ENCODE measurements at places on chromosomes 3 and 15.

DNA sequence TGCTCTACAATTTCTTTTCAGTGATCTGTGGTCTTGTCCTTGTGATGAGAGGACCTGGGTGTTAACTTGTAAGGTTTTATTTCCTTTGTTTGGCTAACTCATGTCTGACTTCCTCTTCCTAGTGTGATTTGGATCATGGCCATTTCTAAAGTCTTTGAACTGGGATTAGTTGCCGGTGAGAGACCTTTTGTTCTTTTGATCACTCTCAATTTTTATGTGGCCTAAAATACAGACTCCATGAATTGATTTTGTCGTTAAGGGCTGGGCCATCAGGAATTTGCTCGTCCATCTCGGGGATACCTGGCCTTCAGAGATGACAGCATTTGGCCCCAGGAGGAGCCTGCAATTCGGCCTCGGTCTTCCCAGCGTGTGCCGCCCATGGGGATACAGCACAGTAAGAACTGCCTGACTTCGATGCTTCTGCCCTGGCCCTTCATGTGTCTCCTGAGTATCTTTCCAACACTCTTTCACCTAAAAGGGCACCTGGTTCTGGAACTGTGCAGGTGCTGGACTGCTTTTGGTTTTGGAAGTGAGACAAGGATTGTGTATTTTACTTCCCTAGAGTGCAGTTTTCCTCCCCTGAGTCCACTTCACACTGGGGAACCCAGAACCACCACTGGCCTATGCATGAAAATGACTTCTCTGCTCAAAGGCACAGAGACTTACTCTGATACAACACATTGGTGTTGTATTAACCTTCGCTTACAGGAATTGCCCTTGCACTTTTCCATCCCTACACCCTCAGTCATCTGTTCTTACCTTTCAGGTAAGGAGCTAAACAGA, 13.1 kb upstream of the LRRC2 start:
- no peak for DNase-seq

DNA sequence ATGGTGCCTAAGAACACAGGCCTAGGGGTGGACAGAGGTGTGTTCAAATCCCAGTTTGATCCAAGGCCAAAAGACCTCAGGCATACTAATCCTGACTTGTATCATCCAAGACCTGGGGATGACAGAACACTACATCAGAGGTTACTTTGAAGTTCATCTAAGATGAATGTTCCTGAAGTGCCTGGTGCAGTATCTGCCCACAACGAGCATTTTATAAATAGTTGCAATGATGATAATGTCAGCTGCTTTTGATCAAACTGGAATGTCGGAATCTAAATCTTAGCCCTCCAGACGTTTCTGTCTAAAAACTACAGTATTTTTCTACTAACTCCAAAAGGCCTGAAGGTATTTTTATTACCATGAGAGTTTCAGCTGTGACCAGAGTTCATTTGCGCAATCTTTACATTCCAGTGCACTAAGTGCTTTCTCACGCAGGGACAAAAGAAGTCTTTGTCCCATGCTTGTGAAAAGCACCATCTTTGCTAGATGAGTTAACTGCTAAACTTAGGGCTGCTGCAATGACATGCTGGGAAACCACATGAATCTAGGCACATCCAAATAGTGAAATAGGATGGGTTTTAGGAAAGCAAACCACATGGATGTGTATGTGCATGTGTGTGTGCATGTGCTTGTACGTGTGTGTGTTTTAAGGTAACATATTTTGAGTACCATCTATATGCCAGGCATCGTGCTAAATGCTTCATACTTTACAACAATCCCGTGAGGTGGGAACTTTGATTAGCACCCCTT, 18.1 kb downstream of the ANXA2 start:
- DNase-seq: no peak

GRCh38 chr15:36903922-36904556, 196.3 kb downstream of the MEIS2 start:
- DNase-seq: no peak

- no peak for DNase-seq
Observed at GRCh38 chr15:49751751-49752150, 130.9 kb downstream of the DTWD1 start.

- no peak for DNase-seq
Observed at GRCh38 chr3:136818191-136818768, 646 bp upstream of the SLC35G2 start.

- peak; percentile 55 for DNase-seq
Observed at GRCh38 chr15:31236184-31237042, 90.2 kb upstream of the KLF13 start.

DNA sequence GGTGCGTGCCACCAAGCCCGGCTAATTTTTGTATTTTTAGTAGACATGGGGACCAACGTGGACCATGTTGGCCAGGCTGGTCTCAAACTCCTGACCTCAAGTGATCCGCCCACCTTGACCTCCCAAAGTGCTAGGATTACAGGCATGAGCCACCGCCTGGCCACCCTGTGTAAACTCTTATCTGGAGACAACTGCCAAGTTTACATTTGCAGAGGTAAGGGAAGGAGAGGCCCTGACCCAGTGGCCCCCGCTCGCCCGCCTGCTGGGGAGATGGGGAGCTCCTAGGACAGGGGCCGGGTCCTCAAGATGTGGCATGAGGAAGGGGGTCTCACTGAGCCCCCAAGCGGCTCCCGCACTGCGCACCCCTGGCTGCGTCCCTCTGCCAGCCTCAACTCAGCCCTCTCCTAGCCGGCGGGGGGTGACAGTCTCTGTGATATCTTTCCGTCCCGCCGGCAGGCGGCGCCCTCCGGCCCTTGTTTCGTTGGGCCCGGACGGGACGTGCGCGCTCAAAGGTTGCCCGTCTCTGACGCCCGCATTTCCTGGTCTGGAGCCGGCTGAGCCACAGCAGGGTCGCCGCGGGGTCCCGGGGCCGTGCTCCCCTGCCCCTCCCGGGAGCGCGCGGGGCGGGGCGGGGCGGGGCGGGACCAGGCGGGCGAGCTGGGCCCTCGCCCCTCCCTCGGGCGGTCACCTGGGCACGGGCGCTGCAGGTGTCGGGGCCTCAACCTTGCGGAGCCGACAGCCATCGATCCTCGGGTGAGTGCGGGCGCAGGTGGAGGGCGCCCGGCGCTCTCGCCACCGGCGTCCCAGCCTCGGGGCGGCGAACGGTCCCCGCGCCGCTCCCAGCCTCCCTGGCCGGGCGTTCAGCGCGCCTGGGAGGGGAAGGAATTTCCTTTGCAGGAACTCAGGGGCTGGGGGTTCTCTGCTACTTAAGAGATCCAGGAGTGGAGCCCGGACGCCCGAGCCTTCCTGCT, at the start of gene GPR160:
TSS of gene GPR160 (plus strand) at position 533 of the 971 bp plus-strand sequence. CDS start 45,978 bp downstream, outside the sequence.
- no peak for DNase-seq

DNA sequence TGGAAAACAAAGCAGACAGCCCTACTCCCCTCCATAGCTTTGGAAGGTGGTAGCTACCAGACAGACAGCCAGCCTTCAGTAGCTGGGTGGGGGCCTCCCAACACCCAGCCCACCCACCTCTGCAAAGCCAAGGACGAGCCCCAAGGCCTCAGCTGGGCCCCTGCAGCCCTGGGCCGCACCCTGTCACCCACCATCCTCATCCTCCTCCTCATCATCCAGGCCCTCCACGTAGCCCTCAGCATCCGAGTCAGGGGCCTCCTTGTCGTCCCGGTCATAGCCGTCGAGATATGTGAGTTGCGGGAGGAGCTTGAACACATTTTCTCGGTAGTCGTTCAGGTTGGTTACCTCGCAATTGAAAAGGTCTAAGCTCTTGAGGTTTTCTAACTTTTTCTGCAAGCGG, 36.5 kb downstream of the ANP32A start:
- DNase-seq: no peak

GRCh38 chr15:75779504-75779903, 63.7 kb upstream of the UBE2Q2 start:
- no peak for DNase-seq

GRCh38 chr3:169379496-169380090, 283.9 kb downstream of the MECOM start:
- no peak for DNase-seq

- no peak for DNase-seq
Observed at GRCh38 chr15:79496838-79497237, 64.7 kb downstream of the MINAR1 start.

GRCh38 chr3:66625505-66626216, 124.8 kb upstream of the LRIG1 start:
- DNase-seq: peak; percentile 20

GRCh38 chr3:51559411-51559888, 20.9 kb downstream of the RAD54L2 start:
- DNase-seq: peak; percentile 78

- DNase-seq: no peak
Observed at GRCh38 chr3:160400030-160400701, 716 bp downstream of the SMC4 start.

- DNase-seq: no peak
Observed at GRCh38 chr15:39079296-39079847, 501.5 kb upstream of the THBS1 start.

GRCh38 chr3:174524203-174524602, 334.9 kb upstream of the NAALADL2 start:
- DNase-seq: no peak

DNA sequence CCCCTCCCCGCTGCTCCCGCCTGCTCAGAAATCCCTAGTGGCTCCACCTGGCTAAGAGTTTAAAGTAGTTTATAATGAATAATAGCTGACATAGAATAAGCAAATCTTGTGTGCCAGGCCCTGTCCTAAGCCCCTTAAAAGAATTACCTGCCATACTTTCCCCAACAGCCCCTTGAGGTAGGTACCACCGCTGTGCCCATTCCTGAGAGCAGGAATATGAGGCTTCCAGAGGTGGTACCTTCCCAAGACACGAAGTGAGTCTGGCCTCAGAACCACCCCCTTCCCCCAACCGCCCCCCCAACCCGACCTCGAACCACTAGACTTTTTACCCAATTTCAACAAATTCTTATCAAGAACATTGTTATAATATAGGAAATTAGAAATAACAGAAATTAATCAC, 1.2 kb downstream of the ABHD6 start:
- DNase-seq: no peak

GRCh38 chr15:51251556-51251955, 86.8 kb downstream of the CYP19A1 start:
- no peak for DNase-seq

GRCh38 chr3:115648559-115648958, 25.2 kb downstream of the GAP43 start:
- no peak for DNase-seq

DNA sequence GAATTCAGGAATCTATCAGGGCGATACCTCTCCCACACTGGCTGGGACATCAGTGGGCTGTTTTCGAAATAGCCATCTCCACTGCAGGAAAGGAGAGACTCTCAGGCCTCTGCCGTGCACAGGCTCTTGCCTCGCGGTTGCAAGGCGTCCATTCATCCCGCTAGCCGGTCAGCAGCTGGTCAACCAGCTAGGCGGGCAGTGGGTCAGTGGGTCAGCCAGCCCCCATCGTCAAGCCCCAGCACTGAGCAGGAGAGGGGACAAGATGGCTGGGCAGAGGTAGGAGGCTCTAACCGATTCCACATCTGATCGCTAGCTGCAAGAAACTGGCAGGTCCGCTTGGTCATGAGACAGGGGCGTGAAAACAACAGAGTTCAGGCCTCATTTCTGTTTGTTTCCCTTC, 45.1 kb downstream of the MUC4 start:
- DNase-seq: no peak

DNA sequence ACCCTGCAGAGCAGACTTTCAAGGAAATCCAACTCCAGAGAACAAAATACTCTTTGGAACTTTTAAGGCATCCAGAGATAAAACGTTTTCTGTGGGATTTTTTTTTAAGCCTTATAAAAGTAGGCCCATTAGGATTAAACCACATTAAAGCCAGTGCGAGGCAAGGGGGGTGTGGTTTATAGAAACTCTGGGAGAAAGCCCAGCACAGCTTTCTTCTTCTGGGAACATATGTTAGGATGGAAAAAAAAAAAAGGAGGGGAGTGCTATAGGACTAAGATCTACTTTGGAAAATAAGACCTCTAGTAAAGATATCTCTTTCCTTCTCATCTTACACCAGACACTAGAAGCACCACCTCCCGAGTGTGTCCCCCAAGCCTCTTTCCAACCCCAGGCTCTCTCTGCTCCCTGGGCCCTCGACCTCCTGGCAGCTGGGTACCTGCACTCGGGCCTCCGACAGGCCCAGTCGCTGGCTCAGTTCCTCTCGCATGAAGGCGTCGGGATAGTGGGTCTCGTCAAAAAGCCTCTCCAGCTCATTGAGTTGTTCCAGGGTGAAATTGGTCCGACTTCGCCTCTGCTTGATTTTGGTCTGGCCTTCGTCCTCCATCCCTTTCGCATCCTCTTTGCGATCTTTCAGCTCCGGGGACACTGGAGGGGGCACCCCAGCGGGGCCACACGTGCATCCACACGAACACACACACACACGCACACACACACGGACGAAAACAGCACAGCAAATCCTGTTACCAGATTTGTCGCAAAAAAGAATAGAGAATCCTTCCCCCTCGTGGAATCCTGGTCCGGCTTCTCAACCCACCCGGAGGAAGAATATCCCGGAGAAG, 3.8 kb downstream of the SHOX2 start:
- DNase-seq: no peak

- DNase-seq: no peak
Observed at GRCh38 chr3:14570089-14570488, 29.9 kb upstream of the GRIP2 start.

GRCh38 chr3:183792976-183793375, 32.4 kb downstream of the MAP6D1 start:
- no peak for DNase-seq

DNA sequence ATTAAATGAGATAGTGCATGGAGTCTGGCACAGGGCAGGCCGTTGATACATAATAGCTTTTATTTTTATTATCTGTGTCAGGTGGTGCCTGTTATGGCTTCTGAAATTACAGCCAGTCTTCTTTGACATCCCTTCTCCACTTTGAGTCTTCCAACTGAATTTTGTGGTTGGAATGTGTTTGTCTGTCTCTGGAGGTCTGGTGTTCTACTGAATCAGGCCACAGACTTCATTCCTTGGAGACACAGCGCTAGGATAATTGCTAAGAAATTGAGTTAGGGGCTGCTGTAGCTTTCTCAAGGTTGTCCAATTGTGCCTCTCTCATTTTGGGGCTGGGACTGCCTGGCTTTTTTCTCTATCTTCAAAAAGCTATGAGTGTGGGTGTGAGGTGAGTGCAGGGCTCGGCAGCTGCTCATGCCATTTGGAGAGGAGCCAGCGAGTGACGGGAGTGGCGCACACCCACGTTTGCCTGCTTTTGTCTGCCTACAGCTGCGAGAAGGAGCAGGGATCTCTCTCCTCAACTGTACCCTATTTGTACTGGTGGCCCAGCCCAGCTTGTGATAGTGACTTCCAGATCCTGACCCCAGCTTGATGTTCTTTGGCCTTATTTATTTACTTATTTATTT, 49.8 kb upstream of the SYN2 start:
- no peak for DNase-seq

All from urinary bladder (tissue), 4 donors.